ENCODE measurements at places on chromosomes 1 and 21.

DNA sequence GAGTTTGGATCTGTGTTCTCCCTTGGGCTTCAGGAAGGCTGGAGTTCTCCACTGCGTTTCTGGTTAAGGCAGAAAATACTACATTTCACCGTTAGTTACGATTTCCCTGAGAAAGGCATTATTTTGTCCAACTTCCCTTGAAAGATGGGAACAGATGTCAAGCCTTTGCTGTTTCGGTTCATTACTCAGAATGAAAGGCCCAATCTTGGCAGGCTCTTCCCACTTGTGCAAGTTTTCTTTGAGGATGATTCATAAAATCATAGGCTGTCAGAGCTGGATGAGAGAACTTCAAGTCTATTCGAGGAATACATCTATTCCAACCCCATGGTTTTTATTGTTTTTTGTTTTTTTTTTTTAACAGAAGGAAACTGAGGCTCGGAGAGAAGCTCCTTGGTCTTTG, 205.2 kb downstream of the GRIK3 start:
- DNase-seq, result no peak

DNA sequence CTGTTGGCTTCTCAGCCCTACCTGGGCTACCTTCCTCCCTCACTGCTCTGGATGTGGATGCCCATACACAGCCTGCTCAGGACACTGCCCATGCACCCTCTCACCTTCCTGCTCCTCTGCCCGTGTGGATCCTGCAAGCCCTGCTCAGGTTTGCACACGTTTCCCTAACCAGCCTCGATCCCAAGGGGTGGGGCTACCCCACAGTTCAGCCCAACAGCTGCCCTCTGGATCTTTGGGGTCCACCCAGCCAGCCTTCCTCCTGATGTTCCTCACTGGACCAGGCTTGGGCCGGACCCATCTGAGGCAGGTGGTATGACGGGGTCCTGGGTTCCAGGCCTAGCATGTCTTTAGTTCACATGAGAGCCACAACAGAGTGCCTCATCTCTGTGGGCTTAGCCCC, 4.7 kb downstream of the TMEM54 start:
- DNase-seq, result no peak

- no peak for DNase-seq
These were observed 426.8 kb downstream of the SETD4 start for GRCh38 chr21:35633501-35633900.

DNA sequence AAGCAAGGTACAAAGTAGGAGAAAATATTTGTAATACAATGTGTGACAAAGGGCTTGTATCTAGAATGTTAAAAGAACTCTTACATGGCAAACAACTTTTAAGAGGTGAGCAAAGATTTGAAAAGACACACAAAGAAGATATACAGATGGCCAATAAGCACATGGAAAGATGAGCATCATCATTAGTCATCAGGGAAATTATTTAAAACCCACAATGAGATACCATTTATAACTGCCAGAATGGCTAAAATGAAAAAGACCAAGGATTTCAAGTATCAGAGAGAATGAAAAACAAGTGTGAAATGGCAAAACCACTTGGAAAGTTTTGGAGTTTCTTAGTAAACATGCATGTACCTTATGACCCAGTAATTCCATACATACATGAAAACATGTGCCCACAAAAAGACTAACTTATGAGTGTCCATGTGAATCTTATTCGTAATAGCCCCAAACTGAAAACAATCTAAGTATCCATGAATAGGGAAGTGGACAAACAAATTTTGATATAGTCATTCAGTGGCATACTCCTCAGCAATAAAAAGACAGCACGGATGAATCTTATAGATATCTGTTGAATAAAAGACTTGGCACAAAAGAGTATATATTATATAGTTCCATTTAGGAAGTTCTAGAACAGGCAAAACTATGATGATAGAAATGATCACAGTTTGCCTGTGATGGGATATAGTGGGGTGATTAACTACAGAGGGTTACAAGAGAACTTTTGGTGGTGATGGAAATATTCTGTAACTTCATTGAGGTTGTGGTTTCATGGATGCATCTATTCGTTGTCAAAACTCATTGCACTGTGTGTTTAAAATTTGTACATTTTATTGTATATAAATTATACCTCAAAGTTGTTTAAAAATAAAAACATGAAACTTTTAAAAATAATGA, 82.0 kb downstream of the DISP1 start:
- no peak for DNase-seq

DNA sequence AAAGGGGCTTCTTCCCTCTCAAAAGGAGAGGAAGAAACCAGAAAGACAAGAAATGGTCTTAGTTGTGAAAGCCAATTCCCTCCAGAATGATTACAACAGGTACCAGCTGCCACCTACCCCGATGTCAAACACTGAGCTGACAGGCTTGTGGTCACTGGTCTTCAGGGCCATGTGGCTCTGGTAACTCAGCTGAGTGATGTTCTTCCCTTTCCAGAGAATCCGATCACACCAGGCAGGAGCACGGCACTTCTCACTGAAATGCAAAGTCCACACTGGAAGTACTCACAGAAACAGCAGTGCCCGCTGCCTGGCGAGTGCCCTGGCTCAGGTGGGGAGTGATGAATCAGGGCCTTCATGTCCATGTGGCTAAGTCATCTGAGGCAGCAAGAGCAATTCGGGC, 18.7 kb upstream of the MTF1 start:
- no peak for DNase-seq

DNA sequence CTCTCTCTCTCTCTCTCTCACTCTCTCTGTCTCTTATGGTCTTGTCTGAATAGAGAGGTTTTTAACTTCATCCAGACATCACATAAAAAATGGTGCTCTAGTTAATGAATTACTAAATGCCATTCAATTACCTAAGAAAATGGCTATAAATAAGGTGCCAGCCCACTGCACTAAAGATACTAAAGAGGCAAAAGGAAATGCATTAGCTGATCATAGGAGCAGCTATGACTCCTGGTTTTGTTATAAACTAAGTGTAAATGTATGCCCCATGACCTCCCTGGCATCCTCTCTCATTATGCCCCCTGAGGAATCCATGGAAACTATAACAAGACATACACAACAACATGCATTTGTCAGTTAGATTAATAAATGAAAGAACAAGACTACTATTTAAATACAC, 57.5 kb upstream of the PDC start:
- no peak for DNase-seq

DNA sequence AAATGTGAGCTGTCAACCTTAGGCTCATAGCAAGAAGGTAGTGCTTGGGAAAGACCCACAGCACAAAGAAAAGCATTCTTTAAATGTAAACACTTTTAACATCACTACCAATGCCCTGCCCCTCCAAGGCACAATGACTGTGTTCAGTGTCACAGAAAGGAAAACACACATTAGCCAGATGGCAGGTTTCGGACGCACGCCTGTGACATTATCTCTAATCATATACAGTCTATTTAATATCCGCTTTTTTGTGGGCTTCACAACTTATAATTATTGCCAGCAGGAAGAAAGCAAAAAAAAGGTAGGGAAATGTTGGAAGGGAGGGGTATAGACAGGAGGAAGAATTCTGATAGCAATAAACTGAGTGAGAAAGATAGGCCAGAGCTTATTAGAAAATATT, 112.4 kb upstream of the BEND5 start:
- no peak for DNase-seq

DNA sequence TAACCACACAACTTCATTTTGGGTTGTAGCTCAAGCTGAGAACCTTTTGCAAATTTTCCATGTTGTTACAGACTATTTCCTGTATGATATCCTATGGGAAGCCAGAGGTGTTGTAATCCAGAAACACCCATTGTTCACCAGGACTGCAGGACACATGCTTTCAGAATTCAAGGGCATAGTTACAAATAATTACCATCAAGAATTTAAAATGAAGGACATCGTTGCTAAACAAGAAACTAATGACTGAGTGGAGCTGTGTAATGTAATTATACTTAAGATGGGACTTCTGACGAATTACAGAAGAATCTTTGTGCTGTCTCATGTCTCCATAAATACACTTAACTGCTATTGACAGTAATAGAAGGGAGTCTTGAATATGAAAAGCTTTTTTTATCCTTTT, 47.6 kb upstream of the HOOK1 start:
- DNase-seq, result no peak

DNA sequence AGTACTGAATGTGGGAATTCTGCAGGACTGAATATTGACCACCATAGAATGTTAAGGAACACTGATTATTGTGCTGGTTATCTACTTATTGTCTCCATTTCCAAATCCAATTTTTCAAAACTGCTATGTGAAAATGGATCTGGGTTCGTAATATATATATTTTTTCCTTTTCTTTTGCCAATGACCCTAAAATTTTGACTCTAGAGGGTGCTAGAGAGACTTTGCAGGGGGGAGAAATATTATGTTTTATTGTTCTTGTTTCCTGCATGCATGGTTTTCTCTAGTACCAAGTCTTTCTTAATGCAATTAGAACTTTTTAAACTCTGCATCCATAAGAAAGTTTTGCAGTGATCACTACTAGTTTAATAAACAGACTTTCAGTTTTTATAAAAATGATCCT, 1256.9 kb downstream of the BRINP3 start:
- DNase-seq, result no peak

DNA sequence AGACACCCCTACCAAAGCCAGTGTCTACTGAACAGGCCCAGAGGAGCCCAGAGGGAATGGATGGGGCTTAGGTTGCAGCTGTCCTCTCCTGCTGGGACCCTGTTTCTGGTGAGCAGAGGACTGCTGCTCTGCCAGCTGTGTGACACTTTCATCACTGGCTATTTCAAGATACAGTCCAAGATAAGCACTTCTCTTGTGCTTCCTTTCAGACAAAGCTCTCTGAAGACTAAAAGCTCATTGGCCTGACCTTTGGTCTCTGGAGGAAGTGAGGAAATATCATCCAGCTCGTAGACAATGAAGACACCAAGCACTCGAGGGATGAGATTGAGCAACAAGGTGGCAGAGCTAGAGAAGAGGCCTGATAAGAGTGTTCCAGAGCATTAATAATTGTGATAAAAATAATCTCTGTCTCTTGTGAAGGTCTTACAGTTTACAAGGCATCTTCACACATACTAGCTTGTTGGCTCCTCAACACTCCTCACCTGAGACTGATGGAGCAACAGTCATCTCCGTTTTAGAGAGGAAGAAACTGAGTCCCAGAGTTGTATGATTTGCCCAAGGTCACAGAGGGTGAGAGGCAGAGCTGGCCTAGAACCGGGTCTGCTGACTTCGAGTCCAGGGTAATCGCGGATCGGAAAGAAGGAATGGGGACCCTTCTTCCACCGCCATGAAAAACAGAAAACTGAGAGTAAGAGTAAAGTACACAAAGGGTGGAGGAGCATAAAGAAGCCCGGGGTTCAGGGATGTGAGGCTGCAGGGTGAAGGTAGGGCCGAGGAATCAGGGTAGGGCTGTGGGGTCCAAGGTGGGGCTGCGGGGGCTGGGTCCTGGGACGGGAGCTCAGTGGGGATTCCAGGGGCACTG, 666 bp downstream of the PAFAH2 start:
- no peak for DNase-seq

GRCh38 chr21:45572231-45572630, 30.0 kb upstream of the SLC19A1 start:
- no peak for DNase-seq

GRCh38 chr1:245871191-245871590, 635.9 kb downstream of the SMYD3 start:
- DNase-seq, result no peak

All from activated T-cell treated with anti-CD3 and anti-CD28 coated beads, Interleukin-2, amount 50 U/mL, for 48 hours (primary cell).